ENCODE measurements at places on chromosomes 1 and 21. TPM values are rescaled to one million over a fixed set of nuclear protein-coding genes. Genes with fewer than 3 reads are reported as not detected.

S100B gene
- total RNA-seq: 9.4 TPM

TACSTD2 gene
- total RNA-seq: not detected

PGLYRP3 gene
- not detected for total RNA-seq

CLDN17 gene
- not detected for total RNA-seq

ZNF695 gene
- total RNA-seq: 11.9 TPM
